ENCODE measurements at places on chromosomes 7 and 10. TPM values are rescaled to one million over a fixed set of nuclear protein-coding genes. Genes with fewer than 3 reads are reported as not detected.

EBLN1 gene
- not detected for polyA plus RNA-seq

IDE gene
- polyA plus RNA-seq = 24.9 TPM

ACSM6 gene
- 0.38 TPM for polyA plus RNA-seq

IGF2BP3 gene
- 63.2 TPM for polyA plus RNA-seq

SLK gene
- 66.3 TPM for polyA plus RNA-seq

STEAP1B gene
- 2.5 TPM for polyA plus RNA-seq

TAS2R4 gene
- 4.6 TPM for polyA plus RNA-seq

PPP1R17 gene
- polyA plus RNA-seq = not detected

PTPRN2 gene
- polyA plus RNA-seq = 7.4 TPM

RNF32 gene
- 5.0 TPM for polyA plus RNA-seq

GRID2IP gene
- polyA plus RNA-seq = 1.3 TPM

ODAD2 gene
- 4.6 TPM for polyA plus RNA-seq

VSTM4 gene
- polyA plus RNA-seq = 36.9 TPM

ZNF804B gene
- 0.14 TPM for polyA plus RNA-seq

TMEM273 gene
- polyA plus RNA-seq = 7.7 TPM

SYNPO2L gene
- 0.60 TPM for polyA plus RNA-seq

ABCB4 gene
- polyA plus RNA-seq = 1.4 TPM

SSC4D gene
- 1.2 TPM for polyA plus RNA-seq

CLDN12 gene
- 49.2 TPM for polyA plus RNA-seq

ACSL5 gene
- 10.5 TPM for polyA plus RNA-seq

CLEC2L gene
- 0.20 TPM for polyA plus RNA-seq

DYNC1I1 gene
- polyA plus RNA-seq = 11.3 TPM

CYP2W1 gene
- polyA plus RNA-seq = 8.3 TPM

ZNF25 gene
- polyA plus RNA-seq = 15.6 TPM

GPR37 gene
- polyA plus RNA-seq = 6.5 TPM

TMEM140 gene
- polyA plus RNA-seq = 19.0 TPM

PNLIPRP2 gene
- not detected for polyA plus RNA-seq

BAZ1B gene
- 74.2 TPM for polyA plus RNA-seq

DNA2 gene
- polyA plus RNA-seq = 14.6 TPM

PSPH gene
- 23.8 TPM for polyA plus RNA-seq

NKX2-3 gene
- not detected for polyA plus RNA-seq

MYPN gene
- 0.04 TPM for polyA plus RNA-seq

FUOM gene
- 6.2 TPM for polyA plus RNA-seq

OR2A42 gene
- 3.1 TPM for polyA plus RNA-seq

ZNF736 gene
- polyA plus RNA-seq = 20.0 TPM

HMX2 gene
- polyA plus RNA-seq = not detected

PCDH15 gene
- 1.1 TPM for polyA plus RNA-seq

PAX4 gene
- polyA plus RNA-seq = not detected

AKR1C4 gene
- not detected for polyA plus RNA-seq

UTF1 gene
- polyA plus RNA-seq = not detected

SRI gene
- polyA plus RNA-seq = 163 TPM

BAIAP2L1 gene
- polyA plus RNA-seq = 20.8 TPM

CLRN3 gene
- polyA plus RNA-seq = not detected

MIOS gene
- 36.8 TPM for polyA plus RNA-seq

Measured in left lung (tissue), 14 donors.